ENCODE measurements at places on chromosomes 11 and 22.
A peak's percentile ranks its signal among the peaks of the same experiment; 100 is the strongest.

GRCh38 chr22:41526830-41527799 lies 17.2 kb downstream of the POLR3H start:
- DNase-seq = peak; percentile 76

- no peak for DNase-seq
Measured at GRCh38 chr11:42271306-42271705, 811.9 kb upstream of the LRRC4C start.

DNA sequence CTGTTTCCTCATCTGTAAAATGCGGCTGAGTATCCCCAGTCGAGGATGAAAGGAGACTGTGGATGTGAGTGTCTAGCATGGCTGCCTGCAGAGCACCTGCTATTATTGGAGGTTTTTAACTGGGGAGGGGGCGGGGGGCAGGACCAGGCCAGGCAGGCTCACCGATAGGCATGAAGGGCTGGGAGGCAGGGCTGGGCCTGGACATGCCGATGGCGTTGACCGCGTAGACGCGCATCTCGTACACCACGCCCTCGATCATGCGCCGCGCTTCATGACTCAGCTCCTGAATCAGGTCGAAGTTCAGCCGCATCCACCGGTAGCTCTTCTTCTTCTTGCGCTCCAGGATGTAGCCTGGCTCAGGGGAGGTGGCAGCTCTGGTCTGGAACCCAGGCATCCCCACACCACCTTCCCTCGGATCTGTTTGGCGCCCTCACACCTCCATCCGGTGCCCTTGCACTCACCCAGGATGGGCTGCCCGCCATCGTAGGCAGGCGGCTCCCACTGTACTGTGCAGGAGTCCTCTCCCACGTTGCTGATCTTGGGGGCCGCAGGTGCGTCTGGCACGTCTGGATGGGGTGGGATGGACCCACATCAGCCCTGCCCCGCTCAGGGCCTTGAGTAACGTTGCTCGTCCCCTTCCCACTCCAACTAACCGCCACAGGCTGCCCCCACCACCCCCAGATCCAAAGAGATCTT lies 15.1 kb downstream of the MYBPC3 start:
- no peak for DNase-seq

DNA sequence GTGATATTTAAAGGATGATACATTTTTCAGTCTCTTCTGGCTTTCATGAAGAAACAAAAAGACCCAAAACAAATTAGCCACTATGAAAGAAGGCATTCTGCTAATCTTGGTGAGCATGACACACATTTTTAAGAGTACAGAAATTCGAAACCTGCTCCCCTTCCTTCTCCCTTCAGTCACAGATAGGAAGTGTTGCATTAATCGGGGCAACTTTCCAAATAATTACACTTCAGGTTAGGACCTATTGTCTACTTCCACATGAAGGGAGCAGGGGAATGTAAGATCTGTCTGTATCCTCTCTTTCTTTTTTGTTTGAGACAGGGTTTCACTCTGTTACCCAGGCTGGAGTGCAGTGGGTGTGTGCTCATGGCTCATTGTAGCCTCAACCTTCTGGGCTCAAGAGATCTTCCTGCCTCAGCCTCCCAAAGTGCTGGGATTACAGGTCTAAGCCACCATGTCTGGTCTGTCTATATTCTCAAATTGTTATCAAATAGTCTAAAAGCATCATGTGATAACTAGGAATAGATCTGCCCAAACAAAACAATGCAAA lies 45.8 kb downstream of the NCAM1 start:
- DNase-seq = no peak

DNA sequence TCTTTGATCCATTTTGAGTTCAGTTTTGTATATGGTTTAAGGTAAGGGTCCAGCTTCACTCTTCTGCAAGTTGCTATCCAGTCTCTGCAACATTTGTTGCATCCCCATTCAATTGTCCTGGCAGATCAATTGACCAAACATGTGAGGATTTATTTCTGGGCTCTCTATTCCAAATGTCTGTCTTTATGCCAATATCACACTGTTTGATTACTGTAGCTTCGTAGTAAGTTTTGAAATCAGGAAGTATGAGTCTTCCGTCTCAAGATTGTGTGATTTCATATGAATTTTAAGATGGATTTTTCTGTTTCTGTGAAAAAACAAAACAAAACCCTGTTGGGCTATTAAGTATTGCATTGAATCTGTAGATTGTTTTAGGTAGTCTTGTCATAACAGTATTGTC lies 17.0 kb downstream of the APLP2 start:
- DNase-seq = no peak

DNA sequence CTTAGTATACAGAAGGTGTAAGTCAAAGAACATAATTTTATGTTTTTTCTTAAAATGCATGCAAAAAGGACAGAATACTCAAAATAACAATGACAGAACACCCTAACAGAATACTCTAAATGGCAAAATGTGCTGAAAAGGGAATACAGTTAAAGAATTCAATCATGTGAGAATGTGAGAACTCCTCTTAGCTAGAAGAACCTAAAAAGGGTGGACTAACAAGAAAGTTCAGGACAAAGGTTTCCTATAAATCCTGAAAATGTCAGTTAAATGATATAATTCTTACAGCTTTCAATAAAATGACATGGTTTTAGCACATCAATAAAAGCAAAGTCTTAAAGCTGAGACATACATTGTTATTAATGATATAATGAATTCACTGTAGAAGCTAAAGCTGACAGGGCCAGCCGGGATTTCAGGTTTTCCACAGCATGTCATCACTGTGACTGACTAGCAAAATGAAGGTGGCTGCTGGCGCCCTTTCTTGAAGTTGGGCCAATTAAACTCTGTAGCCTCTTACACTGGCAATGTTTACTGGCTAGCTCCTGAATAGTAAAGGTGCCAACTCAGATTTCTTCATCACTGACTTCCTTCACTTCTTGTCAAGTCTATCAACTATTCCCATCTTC lies 244.4 kb downstream of the TTC28 start:
- DNase-seq = no peak

DNA sequence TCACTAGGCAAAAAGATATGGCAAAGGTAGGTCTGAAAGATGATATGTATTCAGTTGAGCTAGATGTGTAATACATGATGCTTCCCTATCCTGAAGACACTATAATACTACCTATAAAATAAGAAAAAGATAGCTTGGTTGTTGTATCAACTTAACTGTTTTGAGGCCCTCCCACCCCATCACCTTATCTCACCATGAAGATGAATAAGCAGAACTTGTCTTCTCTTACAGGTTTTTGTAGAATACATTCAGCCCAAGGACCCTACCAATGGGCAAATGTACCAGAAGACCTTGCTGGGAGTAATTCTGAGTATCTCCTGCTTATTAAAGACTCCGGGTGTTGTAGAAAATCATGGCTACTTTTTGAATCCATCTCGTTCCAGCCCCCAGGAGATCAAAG lies 13.9 kb downstream of the UBE4A start:
- DNase-seq = no peak

- no peak for DNase-seq
Measured at GRCh38 chr11:65363770-65364169, 9.2 kb downstream of the TIGD3 start.

DNA sequence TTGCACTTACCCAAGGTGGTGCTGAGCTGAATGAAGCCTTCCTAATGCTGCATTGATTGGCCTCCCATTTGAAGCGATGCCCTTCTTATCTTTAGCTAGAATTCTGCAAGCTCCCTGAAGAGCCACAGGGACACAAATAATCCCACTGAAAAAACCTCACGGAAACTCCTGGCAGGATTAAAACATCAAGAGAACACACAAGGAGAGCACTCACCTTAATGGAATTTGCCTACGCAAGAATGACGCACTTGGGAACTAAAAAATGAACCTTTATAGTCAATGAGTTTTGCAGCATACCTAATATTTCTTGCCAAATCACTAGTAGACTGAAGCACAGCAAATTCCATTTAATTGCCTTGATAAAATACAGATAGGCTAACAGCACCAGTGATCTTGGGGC lies 232.8 kb upstream of the UBASH3B start:
- DNase-seq = no peak

GRCh38 chr11:3971756-3972404 lies 116.4 kb downstream of the STIM1 start:
- DNase-seq = no peak

Data from WTC11 (cell line).